Germinal center (tissue), 1 donor: ENCODE measurements at places on chromosomes 3 and 15.

DNA sequence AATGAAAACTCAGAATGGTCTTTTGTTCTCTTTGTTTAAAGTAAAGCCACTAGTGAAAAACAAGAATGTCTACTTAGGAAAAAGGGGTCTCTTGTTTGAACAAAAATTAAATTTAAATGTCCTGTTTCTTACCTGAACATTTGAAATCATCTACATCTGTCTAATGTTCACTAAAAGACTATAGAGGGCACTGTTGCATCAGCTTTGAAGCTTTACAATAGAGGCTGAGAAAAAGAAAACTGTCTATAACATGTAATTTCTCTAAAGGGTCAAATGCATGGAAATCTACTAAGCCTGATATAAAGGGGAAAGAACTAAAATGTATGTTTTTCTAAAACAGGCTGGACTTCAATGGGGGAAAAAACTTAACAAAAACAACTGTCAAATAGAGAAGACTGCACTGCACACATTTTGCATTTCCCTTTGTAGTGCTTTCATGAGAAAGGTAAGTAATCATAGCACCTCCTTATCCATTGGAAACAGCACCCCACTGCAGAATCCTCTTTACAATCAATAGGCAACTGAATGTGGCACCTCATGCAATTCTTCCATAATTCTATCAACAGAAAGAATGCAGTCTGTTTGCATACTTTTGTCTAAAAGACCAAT, 26.3 kb downstream of the DPH6 start:
- DNase-seq: no peak

- no peak for DNase-seq
These were observed 314.7 kb upstream of the ICE2 start for GRCh38 chr15:60793656-60794055.

GRCh38 chr3:23999012-23999641, 54.0 kb downstream of the NR1D2 start:
- peak; percentile 31 for DNase-seq

DNA sequence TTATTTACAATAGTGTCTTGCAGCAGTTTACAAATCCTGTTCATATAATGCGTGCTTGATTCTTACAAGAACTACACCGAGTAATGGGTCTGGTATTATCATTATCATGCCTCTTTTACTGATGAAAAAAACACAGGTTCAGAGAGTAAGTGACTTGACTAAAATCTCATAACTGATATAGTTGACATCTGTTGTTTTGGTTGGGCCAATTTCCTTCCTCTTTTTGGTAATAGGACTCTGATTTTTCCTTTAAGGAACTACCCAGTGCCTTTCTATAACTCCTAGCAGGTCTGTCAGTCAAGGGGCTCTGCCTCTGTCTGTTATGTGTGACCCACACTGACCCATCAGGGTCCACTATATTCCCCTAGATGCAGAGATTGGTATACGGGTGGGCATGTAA, 14.6 kb upstream of the BLOC1S6 start:
- peak; percentile 36 for DNase-seq

- DNase-seq: no peak
These were observed 267.9 kb upstream of the THBS1 start for GRCh38 chr15:39312984-39313383.

GRCh38 chr15:90860450-90860849, 7.9 kb upstream of the FURIN start:
- DNase-seq: no peak

- no peak for DNase-seq
These were observed 2.1 kb downstream of the ITGA11 start for GRCh38 chr15:68429691-68430470.

GRCh38 chr3:81033684-81034083, 727.8 kb downstream of the GBE1 start:
- no peak for DNase-seq

GRCh38 chr3:196321162-196321561, 3.1 kb upstream of the DYNLT2B start:
- no peak for DNase-seq

DNA sequence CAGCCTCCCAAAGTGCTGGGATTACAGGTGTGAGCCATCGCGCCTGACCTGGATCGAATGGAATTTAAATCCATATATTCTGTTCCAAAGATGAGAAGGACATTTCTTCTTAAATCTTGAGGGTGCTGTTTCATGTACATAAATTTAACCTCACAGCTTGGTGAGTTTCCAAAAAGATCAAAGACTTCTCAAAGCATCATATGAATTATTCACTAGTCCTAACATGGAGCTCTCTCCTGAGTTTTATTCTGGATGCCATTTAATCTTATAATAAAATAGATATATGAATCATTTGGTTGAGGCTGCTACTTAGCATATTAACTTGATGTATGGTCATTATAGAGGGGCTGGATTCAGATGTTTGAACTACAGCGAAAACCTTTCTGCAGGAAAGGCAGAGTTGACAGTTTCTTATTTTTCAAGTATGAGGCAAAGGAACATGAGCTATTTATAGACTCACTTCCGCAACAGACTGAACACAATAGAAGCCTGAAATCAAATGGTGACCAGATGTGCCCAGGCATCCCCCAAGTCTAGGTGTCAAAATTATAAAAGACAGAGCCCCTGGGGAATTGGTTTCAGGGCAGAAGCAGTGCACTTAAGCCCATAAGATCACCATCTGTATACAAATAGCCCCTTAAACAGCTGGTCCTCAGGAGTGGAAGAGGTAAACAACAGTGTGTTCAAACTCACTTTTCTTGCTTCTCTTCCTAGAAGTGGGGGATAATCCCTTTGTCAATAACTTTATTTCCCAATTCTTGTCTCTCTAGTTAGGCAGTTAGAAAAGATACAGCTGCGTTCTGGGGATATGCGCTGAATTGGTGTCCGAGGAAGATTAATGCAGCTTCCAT, 29.7 kb downstream of the STARD9 start:
- DNase-seq: peak; percentile 9

- DNase-seq: no peak
These were observed 113.8 kb downstream of the PPM1L start for GRCh38 chr3:160869825-160870224.

DNA sequence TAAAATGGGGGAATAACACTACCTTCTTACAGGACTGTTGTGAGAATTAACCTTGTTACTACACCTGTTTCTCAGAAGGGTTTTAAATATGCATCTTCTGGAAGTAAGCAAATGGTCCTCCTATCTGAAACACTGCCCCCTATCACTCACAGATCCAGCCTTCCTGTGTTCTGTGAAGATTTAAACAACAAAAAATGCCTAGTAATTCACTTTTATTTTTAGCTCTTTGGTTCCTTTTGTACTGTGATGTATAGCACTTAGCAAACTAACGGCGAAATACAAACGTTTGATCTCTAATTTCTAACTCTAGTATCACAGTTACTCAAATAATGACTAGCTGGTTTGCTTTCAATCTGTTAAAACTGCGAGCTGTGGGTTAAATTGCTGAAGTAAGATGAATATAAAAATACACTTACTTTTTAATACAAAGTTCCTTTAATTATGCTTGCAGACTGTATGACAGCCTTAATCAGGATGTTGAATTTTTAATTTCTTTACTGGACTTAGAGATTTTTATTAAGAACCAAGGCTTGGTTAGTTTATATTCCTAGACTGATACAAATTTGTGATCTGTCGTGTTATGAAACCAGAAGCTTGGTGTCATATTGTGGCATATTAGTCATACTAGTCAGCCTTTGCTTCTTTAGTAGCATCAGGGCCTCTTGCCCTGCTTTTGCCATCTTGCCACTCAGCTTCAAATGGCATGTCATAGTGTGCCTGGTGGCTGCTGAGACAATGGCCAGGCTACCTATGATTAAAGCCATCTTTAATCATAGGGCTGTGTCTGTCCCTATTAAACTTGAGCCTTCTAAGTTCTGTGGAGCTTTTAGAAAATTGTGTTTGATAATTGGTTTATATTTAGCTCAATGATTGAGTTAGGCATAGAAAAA, 9.2 kb downstream of the EIF3J start:
- DNase-seq: no peak

DNA sequence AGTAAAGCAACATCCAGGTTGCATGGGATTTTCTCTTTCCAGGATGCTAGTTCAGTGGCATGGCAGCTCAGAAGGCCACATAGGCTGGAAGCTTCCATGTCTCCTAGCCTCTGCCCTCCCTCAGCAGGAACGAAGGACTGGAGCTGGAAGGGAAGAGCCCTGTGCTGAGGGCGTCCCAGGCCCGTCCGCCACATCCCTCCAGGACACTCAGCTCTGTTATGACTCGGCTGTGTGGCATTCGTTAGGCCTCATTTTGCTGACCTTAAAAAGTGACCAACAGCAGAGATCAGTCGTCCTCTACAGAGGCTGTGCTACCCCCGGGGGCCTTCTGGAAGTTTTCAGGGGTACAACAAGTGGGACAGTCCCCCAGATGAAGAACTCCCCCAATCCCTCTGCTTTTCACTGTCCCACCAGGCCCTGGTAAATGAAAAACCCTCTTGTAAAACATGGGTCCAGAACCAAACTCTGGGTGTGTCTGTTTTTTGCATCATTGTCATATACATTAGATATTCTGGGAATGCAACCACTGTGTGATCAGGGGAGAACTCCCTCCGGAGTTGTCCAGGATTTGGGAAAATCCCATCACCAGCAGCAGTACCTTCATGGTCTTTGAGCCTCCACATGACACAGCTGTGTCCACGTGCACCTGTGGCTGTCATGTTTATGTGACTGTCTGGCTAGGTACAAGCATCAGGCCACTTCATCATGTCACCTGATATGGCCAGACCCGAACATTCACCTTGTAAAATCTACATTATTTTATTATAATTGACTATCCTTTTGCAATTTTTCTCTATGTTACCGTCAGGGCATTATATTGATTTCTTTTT, 149.9 kb downstream of the OR4M2 start:
- DNase-seq: no peak
